Cortex of kidney (tissue), 1 donor: ENCODE measurements at places on chromosomes 7 and 10.

DNA sequence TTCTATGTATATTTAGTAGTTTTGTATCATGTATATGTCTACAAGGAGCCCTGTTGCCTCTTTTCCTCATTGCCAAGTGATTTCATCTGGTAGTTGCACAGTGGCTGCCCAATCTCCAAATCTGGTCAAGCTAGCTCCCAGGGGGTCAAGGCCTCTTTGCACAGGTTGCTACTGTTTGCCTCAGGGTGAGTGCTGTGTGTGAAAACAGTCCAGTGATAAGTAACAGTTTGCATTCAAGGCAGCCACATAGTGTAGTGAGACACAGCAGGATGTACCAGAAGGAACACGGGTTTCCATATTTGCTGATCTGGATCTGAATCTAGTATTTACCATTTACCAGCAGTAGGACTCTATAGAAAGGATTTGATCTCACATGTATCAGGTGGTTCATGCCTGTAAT lies 13.3 kb upstream of the EPC1 start:
- DNase-seq: no peak

DNA sequence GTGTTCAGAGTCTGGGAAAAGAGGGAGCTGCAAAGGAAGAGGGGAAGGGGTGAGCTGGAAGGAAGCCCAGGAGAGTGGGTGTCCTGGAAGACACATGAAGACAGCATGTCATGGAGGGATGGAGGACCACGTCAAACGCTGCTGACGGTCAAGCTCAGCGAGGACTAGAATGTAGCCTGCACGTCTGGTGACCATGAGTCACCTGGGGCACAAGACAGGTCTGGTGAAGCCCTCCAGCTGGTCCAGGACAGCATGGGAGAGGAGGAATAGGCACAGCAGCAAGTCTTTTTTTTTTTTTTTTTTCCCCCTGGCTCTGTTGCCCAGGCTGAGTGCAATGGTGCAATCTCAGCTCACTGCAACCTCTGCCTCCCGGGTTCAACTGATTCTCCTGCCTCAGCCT lies 19.6 kb upstream of the AMZ1 start:
- no peak for DNase-seq

DNA sequence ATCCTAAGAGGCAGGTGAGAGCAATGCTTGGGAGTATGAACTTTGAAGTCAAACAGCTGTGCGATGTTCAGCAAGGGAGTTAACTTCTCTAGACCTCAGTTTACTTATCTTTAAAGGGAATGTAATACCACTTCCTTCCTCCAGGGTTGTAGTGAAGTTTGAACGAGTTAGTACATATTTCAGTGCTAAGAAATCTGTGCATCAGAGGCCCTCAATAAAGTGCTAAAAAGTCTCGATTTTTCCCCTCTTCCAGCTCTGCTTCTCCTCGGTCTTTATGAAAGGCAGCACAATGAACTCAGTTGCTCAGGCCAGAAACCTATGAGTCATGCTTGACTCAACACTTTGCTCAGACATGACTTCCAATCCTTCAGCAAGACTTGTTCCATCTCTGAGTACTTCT lies 418.9 kb downstream of the MDFIC start:
- DNase-seq: no peak

GRCh38 chr10:129865960-129866359 lies 98.1 kb downstream of the EBF3 start:
- DNase-seq: no peak

- DNase-seq: no peak
Measured at GRCh38 chr10:131730771-131731497, 169.9 kb upstream of the PPP2R2D start.

DNA sequence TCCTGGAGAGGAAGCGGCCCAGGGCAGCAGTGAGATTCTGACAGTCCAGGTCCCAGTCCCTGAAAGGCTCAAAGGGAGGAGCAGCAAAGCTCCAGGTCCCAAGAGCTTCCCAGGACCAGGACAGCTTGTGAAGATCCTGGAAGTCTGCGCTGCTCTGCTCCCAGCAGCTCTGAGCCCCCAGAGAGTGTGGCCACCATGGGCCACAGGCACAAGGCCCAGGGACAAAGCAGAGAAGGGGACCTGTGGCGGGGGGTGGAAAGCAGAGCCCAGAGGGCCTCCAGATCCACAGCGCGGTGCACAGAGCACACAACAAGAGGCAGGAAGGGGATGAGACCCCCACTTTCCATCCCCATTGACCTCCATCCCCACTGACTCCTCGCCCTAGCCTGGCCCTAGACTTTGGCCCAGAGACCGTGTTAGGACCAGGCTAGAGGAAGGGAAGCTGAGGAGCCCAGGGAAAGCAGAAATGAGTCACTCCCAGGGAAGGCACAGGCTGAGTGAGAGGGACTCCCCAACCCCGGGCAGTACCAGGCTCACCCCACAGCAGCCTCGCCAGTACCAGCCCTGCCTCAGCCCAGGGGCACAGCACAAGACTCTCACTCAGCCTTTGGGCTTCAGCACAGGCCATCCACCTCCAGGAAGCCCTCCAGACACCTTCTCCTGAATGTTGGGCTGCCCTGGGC lies 75.5 kb downstream of the GRID1 start:
- DNase-seq: no peak

DNA sequence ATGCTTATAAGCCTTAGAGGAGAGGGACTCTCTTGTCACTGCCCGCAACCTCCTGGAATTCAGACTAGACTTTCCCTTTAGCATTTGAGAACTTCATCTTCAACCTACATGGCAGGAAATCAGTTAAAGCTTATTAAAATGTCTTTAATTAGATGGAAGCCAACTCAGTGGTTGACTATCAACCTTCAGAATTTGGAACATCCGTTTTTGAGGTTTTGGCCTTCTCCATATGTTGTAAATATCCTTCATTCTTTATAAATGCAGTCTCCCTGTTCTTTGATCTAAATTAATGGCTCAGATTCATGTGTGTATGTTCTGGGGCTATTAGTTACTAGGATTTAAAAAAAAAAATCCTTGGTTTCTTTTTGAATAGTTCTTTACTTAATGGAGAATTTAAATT lies 85.0 kb downstream of the ANKRD61 start:
- no peak for DNase-seq

DNA sequence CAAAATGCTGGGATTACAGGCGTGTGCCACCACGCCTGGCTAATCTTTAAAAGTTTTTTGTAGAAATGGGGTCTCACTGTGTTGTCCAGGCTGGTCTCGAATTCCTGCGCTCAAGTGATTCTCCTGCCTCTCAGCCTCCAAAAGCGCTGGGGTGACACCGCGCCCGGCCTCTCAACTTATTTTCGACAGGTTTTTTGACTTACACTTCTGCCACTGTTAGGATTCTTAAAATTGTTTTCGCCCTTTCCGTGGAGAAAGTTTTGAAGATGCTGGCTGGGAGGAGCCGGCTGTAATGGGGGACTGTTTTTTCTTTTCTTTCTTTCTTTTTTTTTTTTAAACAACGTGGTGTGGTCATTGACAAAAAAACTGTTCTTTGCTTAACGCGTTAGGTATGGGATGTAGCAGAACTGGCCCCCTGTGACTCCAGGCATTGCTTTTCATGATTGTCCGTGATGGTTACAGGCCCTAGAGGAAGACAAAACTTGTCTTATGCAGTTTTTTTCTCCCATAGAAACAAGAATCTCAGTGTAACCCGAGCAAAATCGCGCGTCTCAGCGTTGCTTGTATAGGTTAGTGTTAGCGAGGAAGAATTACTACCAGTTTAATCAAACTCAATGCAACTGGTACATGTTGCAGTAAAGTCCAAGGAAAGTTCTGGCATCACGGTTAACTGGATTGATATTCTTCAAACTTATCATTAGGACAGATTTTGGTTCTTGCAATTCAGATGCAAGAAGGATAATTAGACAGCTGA lies 72.2 kb downstream of the DAGLB start:
- no peak for DNase-seq

GRCh38 chr7:96401200-96401599 lies 79.3 kb upstream of the SLC25A13 start:
- no peak for DNase-seq

DNA sequence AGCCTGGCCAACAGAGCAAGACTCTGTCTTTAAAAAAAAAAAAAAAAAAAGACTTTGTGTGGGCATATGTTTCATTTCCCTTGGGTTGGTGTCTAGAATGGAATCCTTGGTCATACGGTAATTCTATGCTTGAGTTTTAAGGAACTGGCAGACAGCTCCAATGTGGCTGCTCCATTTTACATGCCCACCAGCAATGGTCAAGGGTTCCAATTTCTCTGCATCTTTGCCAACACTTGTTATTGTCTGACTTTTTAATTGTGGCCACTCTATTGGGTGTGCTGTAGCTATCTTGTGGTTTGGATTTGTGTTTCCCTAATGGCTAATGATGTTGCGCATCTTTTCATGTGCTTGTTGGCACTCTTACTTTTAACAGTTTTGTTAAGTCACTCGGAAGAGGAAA lies 57.6 kb downstream of the BRI3 start:
- no peak for DNase-seq

- no peak for DNase-seq
Measured at GRCh38 chr7:24378871-24379616, 95.1 kb downstream of the NPY start.

GRCh38 chr10:68598978-68599770 lies 39.0 kb downstream of the TET1 start:
- no peak for DNase-seq

DNA sequence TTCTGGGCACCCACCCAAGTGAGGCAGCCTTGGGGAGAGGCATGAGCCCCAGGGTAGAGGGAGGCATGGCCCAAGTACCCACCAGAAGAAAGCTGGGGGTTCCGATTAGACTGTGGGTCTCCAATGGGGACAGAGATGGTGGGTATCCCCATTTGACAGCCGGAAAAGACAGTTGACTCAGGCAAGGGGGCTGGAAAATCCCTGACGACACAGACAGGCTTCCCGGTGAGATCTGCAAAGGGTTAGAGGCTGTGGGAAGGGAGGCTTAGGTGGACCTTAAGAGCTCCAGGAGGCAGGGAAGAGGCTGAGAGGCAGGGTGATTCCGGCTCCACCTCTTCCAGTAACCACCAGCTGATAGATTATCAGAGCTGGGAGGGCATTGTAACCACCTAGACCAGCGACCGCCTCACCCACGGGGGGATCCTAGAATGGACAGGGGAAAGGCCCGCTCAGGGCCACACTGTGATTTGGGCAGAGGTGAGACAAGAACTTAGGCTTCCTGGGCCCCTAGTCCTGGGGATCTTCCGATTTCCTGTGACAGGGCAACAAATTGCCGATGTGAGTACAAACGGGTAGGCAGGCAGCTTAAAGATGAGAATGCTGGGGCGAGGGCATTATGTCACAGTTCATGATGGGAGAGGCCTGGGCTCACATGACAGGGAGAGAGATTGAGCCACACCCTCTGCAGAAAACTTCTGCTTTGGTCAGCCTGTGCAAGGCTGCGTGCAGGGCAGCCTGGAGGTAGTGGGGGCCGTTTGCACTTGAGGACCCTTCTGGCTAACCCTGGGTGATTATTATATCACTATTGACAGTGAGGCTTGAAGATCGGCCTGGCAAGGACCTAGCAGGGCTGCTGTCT lies 5.4 kb downstream of the TBATA start:
- no peak for DNase-seq

- DNase-seq: no peak
Measured at GRCh38 chr7:13894377-13894776, 95.1 kb downstream of the ETV1 start.

- DNase-seq: no peak
Measured at GRCh38 chr7:128763541-128763940, 12.1 kb downstream of the OPN1SW start.

- no peak for DNase-seq
Measured at GRCh38 chr10:21300551-21300950, 224.9 kb downstream of the SKIDA1 start.

DNA sequence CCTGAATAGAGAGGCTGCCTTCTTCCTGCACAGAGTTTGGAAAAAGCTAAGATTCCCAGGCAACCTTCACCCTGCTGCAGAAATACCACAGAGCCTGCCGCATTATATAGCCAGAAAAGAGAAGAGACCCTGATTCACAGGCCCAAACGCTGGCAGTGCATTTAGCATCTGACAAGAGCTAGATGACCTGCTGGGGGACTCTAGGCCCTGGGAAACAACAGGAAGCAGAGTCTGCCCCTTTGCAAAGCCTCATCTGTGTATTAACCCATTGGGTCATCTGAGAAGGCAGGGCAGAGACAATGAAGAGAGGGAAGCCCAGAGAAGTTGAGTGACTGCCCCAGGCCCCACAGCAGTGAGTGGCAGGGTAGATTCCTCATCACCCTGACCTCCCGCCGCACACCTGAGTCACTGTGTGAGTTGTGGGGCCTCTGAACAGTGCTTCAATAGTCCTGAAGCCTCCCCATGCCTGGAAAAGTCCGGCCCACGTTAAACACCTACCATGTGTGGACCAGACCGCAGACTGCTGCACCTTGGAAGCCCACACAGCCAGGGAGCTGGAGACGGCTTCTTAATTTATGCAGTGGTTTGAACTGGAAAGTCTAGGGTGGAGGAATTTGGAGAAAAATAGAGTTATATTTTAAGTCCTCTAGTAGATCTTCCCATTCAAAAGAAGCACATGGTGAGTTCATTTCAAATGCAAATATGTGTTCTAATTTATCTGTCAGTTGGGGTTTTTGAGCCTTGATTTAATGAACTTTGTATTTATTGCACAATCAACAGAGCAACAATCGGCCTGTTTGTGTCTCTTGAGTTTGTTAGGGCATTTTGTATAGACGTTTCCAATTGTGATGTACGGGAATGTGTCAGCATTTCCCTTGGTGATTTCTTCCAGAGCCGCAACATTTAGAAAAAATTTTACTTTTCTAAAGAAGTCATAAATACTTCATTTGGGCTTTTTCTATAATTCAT lies 80.4 kb upstream of the GPR26 start:
- DNase-seq: no peak

DNA sequence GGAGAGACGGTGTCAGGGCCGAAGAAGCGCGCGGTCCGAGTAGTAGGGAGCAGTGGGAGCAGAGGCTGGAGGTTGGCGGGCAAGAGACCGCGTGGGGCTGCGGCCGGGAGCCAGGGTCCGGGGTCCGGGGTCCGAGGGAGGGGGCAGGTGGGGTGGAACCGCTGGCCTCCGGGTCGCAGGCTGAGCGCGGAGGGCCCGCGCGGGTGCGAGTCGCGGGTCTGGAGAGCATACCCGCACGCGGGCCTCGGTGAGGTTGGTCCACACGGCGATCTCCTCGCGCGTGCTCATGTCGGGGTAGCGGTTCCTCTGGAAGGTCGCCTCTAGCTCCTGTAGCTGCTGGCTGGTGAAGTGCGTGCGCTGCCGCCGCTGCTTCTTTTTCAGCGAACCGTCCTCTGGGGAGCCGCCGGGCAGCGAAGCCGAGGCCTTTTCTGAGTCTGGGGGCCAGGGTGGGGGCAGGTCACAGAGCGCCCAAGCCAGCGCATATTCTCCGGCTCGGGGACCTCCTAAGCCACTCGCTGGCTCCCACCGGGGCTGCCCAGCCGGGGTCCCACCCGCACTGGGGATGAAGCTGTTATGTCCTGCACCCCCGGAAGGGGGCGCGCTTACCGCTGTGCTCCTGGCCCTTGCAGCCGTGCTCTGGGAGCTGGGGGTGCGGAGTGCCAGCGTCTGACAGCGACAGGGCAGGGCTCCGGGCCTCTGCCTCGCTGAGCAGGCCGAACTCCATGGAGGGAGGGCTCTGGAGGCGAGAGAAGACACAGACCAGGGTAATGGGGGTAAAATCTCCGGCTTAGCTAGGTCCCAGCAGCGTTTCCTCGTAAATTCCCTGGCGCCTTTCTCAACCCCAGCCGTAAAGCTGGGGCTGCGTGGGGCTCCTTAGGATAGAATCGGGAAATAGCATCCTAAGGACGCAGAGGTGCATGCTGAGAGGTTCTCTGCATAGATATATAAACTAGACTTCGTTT lies 5.5 kb downstream of the ELOVL3 start:
- DNase-seq: no peak

GRCh38 chr7:30681331-30681797 lies 892 bp downstream of the CRHR2 start:
- no peak for DNase-seq
